ENCODE measurements at places on chromosomes 2 and 18.

- no peak for DNase-seq
These were observed 435.4 kb downstream of the IRS1 start for GRCh38 chr2:226364217-226364616.

DNA sequence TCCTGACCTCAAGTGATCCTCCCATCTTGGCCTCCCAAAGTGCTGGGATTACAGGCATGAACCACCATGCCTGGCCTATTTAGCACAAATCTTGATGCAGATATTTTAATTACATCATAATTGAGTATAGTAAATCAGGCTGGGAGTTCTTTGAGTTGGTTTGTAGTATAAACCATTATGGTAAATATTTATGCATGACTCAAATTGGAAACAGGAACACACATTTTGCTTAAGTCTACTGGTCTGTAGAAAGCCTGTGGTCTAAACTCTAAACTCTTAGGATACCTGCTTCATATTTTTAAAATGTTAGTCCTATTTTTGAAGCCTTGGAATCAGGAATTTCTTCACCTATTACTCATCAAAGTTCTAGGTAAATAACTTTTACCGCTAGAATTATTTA lies 16.8 kb downstream of the ASXL3 start:
- no peak for DNase-seq

- DNase-seq, result no peak
These were observed 318.6 kb downstream of the AKAIN1 start for GRCh38 chr18:4878480-4878879.

DNA sequence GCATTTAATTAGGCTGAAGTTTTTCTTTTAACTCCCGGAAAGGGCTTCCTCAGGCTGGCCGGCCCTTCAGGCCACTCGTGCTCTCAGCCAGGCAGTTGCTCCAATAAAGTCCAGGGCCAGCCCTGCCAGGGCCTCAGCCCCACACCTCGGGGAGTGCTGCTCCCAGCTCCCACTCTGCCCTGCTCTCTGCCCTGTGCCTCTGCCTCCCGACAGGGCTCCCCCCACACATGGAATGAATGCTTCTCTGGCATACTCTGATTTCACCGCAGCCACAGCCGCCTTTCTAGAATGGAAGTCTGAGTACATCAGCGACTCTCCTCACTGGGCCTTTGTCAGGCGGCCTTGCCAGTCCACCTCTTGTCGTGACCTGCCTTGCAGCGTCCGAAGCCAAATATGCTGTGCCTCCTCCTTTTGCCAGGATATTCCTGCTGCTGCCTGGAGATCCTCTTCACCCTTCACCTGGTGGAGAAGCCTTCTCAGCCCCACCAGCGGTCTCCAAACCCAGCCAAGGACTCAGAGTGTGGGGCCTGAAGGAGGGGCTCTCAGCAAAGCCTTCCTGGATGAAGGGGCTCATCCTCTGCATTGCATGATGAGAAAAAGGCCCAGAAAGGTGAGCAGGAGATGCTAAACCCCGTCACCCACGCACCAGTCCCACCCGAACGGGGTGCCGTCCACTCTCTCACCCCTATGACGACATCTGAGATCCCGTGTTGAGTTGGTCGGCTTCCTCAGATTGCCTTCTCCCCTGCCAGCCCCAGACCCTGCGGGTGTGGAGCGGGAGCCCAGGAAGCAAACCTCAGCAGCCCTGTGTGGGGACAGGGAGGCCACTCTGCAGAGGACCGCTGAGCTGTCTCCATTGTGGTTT lies 472.7 kb upstream of the HS6ST1 start:
- DNase-seq, result no peak

DNA sequence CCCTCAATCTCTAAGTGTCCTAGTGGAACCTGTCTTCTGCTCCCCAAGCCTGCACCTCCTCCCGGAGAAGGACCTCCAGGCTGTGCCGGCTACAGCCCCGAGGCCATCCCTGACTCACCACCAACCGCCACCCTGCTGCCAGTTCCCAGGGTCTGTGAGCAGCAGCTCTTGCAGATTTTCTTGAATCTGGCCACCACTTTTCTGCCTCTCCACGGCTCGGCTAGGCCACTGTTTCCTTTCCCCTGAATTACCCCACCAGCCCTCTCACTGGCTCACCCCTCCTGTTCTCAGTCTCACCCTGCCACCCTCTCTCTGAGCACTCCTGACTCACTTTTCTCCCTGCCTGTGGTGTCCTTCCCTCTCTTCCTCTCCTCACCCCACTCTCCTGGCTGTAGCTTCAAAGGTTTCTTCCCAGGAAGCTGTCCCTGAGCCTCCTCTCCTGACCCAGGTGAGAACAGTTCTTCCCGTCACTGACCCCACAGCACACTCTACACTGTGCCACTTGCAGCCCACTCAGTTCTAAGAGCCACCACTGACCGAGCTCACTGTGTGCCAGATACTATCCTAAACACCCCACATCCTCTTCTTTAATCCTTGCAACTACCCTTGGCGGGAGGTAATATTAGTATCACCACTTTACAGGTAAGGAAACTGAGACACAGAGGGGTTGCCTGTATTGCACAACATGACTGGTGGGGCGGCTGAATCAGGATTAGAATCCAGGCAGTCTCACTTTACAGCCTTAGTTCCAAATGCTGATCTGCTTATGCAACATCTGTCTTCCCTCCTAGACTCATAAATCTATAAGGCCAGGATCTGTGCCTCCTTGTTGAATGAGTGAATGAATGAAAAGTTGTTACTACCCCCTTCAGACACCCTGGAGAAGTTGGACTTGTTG lies 111.6 kb downstream of the SMAD7 start:
- no peak for DNase-seq

DNA sequence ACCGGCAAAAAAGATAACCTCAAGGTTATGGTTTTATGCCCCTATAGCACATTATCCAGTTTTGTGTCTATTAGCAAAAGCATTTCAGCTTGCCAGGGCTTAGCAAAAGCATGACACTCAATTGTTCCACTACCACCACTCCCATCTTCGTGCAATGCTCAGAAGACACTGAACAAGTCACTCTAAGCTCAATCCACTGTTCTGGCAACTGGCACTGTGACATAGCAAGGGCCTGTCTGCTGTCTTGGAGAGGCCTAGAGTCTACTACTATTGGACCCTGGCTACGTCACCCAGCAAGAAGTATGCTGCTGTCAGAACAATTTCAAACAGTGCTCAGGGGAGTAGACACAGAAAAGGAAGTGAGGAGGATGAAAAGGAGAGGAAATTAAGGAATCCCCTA lies 103.5 kb upstream of the PPP1CB start:
- DNase-seq, result no peak

DNA sequence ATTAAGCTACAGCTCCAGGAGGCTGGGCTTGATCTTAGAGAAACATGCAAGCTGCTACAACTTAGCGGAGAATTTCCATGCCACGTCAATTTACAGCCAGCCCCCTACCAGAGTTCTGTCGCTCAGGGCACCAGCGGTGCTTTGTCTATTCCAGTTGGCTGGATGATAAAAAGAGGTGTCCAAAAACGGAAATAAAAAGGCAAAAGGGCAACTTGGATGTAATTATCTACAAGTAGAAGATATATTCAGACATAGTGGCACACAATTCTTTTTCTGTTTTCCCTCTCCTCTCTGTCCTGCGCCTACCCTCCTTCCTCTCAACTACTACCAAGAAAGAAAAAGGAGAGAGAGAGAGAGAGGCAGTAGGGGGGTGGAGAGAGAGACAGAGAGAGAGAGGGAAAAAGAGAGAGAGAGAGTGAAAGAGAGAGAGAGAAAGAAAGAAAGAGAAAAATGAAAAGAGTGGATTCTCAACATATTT lies 363 bp upstream of the RFTN2 start:
- DNase-seq, result no peak

- no peak for DNase-seq
These were observed 76.1 kb upstream of the NOSTRIN start for GRCh38 chr2:168726375-168726774.

DNA sequence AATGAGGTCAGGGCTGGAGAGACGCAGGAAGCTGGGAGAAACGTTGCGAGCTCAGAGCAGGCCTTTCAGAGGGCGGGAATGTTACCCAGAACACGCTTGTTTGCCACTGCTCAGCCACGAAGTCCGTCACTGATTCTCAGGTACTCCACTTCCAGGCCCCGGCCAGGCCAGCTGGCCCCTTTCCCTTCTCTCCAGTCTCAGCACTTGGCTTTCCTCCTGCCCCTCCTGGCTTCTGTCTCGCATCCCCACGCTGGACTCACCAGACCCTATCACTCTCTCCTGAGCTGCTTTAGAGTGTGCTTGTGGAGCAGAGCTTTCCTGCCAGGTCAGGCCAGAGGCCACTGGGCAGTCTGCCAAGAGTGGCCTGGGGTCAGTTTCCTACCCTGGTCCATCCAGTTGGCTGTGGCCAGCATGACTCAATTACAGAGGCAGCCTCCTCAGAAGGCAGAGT lies 151.4 kb downstream of the TWIST2 start:
- DNase-seq, result no peak

GRCh38 chr2:138023976-138024375 lies 59.7 kb downstream of the HNMT start:
- DNase-seq, result no peak

DNA sequence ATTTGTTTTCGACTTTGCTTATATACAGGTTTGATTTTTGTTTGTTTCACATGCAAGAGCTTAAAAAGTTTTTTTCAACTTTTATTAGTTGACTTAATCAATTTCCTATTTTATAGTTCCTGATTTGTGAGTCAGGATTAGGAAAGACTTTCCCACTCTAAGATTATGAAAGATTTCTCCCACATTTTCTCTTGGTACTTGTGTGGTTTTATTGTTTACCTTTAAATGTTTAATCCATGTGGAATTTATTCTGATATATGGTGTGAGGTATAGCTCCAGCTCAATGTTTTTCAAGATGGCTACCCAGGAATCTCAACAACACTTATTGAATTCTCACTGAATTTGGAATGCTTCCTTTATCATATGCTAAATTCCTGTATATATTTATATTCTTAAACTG lies 117.8 kb upstream of the LGALSL start:
- peak; percentile 16 for DNase-seq

DNA sequence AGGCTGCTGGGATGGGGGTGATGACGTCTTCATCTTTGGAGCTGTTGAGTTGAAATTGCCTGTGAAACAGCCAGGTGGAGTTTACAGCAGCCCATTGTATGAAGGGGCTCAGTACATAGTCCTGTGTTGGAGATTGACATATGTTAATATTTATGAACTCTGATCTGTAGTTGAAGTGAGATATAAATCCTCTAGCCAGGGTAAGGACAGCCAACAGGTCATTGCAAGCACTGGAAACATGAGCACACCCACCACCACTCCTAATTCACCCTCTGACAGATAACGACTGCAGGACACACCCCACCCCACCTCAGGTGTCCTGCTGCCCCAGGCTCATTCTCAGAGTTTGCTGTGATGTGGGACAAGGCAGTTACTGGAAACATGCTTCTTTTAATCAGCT lies 112.4 kb upstream of the TRIB2 start:
- DNase-seq, result no peak

DNA sequence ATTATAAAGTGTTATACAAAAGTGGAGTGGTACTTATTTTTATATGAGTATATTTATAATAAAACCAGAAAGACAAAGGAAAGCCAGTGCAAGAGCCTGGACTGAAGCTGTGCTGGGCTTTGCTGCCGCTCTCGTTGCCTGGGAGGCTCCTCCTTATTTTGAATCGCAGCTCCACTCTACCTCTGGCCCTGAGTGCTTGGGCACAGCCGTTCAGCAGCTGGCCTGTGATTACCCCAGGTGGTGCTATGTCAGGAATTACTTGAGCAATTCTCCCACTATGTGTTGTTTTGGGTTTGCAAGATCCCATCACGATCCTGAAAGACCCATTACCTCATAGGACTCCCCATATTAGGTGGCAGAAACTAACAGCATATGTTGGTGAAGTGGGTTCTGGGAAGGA lies 53.0 kb upstream of the LCLAT1 start:
- no peak for DNase-seq

- DNase-seq, result no peak
These were observed 152.0 kb downstream of the GALNT14 start for GRCh38 chr2:30986231-30986580.

DNA sequence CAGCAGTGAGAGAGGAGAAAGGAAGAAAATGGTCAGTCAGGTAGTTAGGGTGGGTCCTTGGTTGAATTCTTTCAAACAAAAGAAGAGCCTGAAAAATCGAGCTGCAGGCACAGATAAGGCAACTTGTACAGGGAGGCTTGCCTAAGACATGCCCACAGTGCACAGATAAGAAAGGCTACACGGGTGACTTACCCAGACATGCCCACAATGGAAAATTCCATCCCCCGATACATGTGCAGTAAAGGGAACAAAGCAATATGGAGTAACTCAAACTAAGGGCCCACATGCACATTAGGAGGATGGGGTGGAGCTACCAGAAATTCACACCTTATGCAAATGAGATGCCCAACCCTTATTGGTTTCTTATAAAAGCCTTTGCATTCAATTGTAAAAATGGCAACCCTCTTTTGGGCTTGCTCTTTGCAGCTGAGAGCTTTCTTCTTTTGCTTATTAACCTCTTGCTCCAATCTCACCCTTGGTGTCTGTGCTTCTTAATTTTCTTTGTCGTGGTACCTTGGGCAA lies 110.3 kb upstream of the RMP24 start:
- DNase-seq, result no peak

DNA sequence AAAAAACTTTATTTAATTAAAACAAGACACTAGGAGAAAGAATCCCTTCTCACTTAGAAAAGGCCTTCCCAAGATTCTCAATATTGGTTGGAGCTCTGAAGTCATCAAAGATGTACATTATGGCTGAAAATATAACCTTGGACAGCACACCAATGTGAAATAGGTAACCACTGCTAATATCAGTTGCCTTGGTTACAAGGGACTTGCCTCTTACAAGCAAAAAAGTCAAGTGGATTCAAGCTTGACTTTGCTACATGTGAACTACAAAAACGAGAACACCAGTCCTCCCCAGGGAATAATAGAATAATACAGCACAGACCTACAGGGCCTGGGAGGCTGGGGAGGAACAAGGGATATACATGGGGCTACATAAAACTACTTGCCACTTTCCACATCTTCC lies 46.1 kb downstream of the NABP1 start:
- DNase-seq, result no peak

GRCh38 chr18:48820483-48821250 lies 130.1 kb downstream of the SMAD7 start:
- no peak for DNase-seq

GRCh38 chr2:41906338-41906725 lies 141.5 kb upstream of the PKDCC start:
- no peak for DNase-seq

GRCh38 chr18:57430079-57431001 lies 4.8 kb upstream of the ONECUT2 start:
- DNase-seq, result no peak

- no peak for DNase-seq
These were observed 735 bp downstream of the CD207 start for GRCh38 chr2:70834881-70835280.
